Stimulated activated CD4-positive, alpha-beta T cell treated with anti-CD3 and anti-CD28 coated beads, TNF-alpha, amount 100 ng/mL, for 24 hours (primary cell): ENCODE measurements at places on chromosomes 5 and 9.

DNA sequence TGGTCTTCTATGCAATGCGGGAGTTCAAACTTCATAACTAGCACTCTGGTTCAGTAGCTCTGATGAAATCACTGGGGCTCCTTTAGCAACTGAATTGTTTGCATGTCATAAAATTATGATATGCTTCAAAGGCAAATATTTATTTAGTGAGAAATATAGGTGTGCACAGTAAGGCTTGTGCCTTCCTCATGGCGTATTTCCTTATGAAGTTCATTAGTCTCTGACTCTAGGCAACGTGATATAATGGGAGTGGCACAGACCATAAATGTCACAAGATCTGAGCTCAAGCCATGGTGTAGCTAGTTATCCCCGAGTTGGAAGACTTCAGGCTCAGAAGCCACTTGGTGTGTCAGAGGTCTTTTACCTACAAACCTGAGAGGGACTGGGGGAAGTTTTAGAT, 35.5 kb downstream of the PIP5K1B start:
- DNase-seq = no peak

DNA sequence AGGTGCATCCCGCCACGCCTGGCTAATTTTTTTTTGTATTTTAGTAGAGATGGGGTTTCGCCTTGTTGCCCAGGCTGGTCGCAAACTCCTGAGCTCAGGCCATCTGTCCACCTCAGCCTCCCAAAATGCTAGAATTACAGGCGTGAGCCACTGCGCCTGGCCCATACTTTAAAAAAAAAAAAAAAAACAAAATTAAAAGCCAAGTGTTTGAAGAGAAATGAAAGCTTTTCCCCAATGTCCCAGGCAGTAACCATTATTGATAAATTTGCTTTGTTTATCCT, 9.5 kb downstream of the PRRC2B start:
- no peak for DNase-seq

- DNase-seq = no peak
These were observed 12.8 kb upstream of the KCNV2 start for GRCh38 chr9:2704504-2704903.

GRCh38 chr9:68925175-68925574, 88.7 kb downstream of the PRKACG start:
- DNase-seq = no peak

DNA sequence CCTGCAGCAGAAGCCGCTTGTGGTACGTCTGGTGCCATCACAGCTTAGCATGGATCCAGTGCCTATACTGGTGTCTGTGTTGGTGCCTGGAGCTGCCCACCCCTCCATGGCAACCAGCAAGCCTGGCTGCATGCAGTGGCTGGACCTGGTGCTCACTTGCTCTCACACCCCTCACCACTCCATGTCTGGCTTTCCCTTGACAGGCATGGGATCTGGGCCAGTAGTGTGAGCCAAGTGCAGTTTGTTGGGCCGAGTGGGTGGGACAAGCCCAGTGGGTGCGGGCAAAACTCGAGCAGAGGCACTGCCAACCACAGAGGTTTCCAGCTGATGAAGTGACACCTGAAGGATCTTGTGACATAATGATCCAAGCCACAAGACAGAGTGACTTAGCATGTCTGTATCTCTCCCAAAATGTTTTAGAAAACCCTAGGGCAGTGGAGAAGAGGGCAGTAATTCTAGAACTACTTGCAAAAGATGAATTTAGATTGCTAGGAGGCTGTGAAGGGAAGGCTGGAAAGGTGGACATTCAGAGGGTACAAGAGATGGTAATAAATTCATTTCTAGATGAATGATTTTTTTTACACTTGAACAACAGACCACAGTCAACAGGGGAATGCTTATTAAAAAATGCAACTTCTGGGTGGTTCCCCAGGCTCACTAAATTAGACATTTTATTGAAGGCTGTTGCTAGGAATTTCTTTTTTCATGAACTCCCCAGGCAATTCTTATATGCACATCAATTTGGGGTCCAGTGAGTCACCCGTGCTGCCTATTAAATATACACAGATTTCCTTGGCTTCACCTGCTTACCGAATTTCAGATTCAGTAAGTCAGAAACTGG, 660.3 kb downstream of the TLR4 start:
- no peak for DNase-seq
